ENCODE measurements at places on chromosomes 3 and 15. TPM values are rescaled to one million over a fixed set of nuclear protein-coding genes. Genes with fewer than 3 reads are reported as not detected.

Gene ITIH4
- total RNA-seq: 5.6 TPM

- no peak for DNase-seq
Measured at GRCh38 chr3:27617552-27617951, 104.6 kb downstream of the EOMES start.

DNA sequence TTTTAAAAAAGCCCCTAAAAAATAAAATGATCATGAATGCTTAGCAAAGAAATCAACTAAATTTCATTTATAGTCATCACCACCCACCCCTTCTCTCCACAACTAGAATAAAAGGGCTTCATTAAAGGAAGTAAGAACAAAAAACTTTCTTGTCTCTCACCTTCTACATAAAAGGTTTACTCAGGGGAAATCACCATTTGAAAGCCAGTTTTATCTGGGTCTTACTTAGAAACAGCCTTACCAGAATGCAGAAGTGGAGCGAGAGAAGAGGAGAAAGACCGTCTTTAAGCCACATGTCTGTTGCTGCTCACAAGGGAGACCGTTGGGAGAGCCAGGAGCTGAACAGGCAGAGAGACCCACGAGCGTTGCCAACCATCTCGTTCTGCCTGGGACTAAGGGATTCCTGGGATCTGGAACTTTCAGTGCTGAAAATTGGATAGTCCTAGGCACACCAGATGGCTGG is 350.1 kb upstream of the PROK2 start:
- DNase-seq: no peak

DNA sequence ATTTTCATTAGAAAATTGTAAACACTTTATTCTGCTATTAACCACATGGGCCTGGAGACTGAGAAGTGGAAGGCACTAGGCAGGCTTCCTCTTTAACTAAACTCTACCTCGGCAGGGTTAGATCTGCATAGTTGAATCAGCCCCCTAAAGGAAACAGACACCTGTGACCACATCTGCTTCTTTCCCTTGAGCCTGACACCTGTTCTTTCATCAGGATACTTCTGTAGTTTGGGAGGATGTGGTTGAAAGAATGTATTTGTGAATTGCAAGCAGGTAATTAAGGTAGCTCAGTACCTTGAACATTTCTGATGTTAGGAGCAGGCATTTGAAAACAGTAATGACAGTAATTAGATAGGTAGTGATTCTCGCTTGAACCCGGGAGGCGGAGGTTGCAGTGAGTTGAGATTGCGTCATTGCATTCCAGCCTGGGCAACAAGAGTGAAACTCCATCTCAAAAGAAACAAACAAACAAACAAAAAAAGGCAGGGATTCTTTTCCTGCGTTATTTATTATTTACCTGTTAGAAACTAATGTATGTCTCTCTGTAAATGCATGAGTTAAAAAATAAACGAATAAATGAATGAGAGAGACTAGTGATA is 468.5 kb downstream of the NLGN1 start:
- no peak for DNase-seq

GRCh38 chr3:88117683-88118082 is 32.1 kb upstream of the C3orf38 start:
- DNase-seq: no peak

GRCh38 chr3:50127251-50127691 is 27.9 kb upstream of the SEMA3F start:
- peak; percentile 58 for DNase-seq

Gene BSN
- 0.15 TPM for total RNA-seq

- DNase-seq: no peak
Measured at GRCh38 chr3:66302288-66302687, 81.5 kb downstream of the SLC25A26 start.

Gene LRTM1
- total RNA-seq: not detected

- no peak for DNase-seq
Measured at GRCh38 chr3:11536936-11537612, 106.6 kb downstream of the VGLL4 start.

Gene ADGRG7
- total RNA-seq: not detected

DNA sequence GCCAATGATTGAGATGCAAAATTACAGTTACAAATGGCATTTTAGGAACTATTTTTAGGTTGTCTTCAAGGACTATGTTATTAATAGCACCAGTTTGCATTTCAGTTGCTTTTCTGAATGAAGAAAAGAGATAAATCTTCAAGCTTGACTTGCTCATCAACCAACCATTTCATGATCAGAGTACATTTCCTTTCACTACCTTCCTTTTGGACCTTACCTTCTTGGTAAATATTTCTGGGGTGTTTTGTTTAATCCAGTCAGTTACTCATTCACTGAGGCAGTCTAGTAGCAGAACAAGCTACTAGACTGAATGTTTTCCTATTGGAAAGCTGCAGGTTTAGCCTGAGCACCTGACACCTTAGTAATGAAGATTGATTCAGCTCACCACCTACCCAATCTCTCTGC is 8.2 kb downstream of the SLC27A2 start:
- DNase-seq: no peak

GRCh38 chr3:96813820-96814650 is at the start of gene EPHA6:
Gene EPHA6, plus strand, starts transcription at chr3:96814594.
- DNase-seq: peak; percentile 54

Gene KBTBD13
- 0.33 TPM for total RNA-seq

Gene ALDH1A3
- 207 TPM for total RNA-seq

GRCh38 chr3:43287500-43287873 is 1.1 kb downstream of the SNRK start:
- DNase-seq: no peak
